ENCODE measurements at places on chromosomes 3 and 15. TPM values are rescaled to one million over a fixed set of nuclear protein-coding genes. Genes with fewer than 3 reads are reported as not detected.
A peak's percentile ranks its signal among the peaks of the same experiment; 100 is the strongest.

DNA sequence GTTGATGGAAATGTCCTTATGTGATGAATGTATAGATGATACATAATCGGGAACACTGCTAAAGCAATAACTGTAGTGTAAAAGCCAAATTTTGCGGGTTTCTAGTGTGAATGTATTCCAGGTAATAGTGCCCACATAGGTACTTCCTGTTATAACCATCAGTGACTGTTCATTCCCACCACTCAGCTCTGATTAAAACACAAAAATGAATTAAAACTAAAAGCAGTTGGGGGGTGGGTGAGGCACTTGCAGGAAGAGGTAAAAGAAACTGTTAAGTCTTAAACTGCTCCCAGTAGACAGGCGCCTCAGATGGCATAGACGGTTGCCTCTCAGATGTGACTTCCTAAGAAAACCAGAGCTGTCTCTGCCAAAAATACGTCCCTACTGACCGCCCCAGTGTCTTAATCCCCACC is 893 bp upstream of the MTHFS start:
- no peak for DNase-seq

The TTLL13 gene
- 0.43 TPM for total RNA-seq

DNA sequence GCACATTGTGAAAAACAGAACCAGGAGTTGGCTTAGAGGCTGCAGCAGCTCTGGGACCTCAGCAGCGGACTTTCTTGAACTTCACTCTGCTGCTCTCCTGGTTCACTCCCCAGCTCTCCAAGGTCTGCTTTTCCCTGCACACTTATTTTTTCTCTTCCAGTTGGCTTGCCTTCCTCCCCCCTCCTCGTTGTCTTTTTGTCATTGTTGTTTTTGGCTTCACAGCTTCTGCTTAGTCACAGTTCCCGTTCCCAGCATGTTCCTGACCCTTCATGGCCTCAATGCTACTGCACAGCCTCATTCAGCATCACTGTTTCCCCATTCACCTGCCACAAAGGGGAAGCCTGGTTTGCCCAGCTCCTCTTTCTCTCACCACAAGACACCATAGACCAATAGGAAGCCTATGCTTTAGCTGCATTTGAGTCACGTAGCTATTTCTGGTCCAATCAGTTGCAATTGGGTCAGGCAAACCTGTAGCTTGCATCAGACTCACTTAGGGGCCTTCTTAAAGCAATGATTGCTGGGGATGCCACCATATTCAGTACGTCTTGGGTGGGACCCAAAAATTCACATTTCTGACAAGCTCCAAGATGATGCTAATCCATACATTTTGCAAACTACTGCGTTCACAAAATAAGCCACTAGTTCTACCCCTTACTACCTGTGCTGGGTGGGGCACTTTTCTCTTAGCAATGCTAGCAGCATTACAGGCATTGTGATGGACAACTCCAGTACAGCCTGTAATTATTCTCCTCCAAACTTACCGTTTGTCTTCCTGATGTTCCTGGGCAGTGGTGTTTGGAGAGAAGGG is 7.8 kb upstream of the SUMF1 start:
- DNase-seq, result peak; percentile 44

DNA sequence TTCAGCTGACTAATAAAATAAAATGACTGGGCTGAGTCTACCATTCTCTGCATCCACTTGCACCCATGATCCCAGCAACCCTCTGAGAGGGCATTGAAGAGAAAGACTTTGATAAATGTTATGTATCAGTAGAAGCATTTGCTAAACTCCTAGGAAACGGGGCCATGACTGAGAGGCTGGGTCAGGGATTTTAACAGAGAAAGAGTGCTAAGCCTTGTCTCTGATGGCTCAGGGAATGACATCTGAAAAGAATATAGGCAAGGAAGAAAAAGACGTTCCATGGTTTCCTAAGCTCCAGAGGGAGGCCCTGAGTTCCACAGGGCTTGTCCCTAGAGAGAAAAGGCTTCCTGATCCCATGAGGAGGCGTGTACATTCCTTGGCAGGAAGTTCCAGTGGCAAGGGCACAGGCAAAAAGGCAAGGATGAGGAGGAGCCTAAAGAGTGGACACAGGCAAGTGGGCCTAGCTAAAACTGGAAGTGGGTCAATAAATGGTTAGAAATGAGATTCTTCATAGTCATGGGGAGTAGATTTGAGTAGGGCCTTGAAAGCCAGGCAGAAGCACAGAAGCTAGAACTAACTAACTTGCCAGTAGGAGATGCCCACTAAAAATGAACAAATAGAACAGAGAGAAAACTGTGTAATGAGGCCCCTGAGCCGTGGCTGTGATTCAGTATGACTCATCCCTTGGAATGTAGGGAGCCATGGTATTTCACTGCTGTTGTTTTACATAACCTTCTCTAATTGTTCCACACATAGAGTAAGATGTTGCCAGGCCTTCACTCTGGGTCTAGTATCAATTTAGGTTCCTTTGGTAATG is 44.9 kb upstream of the MANF start:
- peak; percentile 85 for DNase-seq

DNA sequence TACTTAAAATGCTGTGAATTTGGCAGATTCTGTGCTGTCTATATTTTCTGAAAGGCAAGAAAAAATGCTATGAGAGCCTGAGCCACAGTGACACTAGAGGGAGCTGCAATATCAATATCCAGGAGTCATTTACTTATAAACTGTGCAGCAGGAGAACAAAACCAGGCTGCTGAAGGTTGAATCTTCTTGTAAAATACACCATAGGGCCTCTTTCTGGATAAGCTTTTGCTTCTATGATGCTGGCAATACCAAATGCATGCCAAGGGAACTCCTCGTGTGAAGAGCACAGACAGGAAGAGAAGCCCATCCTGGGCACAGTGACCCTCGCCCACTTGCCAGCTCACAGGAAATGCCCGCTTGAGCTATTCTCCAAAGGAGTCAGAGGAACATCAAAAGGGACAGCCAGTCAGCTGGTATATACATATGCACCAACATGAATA is 48.0 kb upstream of the TSPAN3 start:
- peak; percentile 52 for DNase-seq

GRCh38 chr3:102471001-102471400 is 36.2 kb downstream of the ZPLD1 start:
- no peak for DNase-seq

GRCh38 chr3:152357587-152357986 is 88.9 kb downstream of the MBNL1 start:
- DNase-seq, result no peak

- no peak for DNase-seq
These were observed 402.2 kb upstream of the PROK2 start for GRCh38 chr3:72187131-72187530.

The WNT7A gene
- not detected for total RNA-seq
